ENCODE measurements at places on chromosomes 5 and 9.

DNA sequence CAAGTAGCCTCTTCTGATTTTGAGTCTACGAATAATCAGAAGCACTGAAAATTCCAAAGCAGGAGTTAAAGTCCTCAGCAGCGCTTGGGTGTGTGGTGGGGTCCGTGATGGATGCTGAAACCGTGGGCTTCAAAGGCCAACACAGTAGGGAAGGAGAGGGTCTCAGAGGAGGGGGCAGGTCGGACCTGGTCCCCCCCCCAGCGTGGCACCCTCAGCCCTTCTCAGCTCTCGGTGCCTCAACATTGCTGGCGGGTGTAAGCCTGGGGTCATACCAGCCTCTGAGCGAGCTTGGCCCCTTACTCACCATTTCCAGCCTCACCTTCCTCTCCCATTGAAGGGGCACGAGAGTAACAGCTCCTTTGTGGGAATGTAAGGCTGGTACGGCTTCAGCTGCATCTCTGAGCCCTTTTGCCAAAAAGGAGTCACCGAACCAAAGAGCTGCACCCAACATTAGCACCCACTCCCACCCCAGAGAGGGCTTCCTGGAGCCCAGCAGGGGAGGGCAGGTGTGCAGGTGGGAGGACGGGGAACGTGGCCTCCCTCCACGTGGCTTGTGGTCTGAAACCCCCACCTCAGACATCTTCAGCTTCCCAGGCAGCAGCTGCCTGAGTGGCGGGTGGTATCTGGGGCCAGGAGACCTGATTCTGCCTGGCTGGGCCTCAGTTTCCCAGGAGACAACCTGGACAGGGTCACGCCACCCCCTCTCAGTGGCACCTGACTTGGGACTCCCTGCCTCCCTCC, 6.7 kb upstream of the LCN1 start:
- DNase-seq, result no peak

DNA sequence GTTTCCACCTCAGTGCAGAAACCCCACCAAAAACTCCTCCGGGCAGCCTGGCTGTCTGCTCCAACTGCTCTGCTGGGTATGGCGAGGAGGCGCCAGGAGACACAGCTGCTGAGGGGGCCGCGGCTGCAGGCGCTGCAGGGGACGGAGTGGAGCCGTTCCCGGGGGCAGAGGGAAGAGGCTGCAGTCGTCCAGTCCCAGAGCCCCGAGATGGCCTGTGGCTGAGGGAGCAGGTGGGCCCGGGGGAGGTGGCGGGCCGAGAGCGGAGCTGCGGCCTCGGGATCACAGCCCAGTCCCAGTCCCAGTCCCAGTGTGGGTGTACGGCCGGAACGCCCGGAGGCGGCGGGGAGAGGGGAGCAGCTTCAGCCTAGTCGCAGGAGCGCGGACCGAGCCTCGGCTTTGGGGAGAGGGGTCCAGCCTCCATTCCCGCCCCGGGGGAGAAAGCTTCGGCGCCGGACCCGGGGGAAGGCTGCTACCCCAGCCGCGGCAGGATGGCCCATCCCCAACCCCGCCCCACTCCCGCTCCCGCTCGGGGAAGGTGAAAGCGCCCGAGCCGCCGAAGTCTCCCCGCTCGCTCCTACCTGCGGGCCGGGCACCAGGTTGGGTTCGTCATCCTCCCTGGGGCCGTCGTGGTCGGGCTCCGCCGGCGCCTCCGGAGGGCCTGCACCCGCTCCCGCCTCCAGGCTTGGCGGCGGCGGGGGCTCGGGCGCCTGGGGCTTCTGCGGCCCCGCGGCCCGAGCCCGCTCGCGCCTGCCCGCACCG, 513 bp downstream of the FAM193B start:
- peak; percentile 22 for DNase-seq

DNA sequence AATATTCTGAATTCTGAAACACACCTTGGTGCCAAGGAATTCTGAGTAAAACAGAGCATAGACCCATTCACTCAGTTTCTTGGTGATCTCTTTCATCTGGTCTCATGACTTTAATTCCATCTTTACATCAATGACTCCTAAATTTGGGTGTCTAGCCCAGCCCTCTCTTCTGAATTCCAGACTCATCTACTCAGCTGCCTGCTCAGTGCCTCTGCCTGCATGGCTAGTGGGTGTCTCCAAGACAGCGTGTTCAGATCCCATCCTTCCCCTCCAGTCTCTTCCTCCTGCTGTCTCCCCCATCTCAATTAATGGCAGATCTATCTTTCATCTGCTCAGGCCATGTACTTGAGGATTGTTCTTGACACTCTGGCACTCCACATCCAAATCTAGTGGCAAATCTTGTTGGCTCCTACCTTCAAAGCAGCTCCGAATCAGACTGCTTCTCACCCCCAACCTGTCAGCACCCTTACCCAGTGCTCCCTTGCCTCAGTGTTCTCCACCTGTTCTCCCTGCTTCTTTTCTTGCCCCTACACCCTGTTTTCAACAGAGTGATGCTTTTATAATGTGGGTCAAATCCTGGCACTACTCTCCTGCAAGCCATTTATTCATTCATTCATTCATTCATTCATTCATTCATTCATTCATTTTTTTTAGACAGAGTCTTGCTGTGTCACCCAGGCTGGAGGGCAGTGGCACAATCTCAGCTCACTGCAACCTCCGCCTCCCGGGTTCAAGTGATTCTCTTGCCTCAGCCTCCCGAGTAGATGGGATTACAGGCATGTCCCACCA, 5.3 kb downstream of the CAVIN4 start:
- no peak for DNase-seq

DNA sequence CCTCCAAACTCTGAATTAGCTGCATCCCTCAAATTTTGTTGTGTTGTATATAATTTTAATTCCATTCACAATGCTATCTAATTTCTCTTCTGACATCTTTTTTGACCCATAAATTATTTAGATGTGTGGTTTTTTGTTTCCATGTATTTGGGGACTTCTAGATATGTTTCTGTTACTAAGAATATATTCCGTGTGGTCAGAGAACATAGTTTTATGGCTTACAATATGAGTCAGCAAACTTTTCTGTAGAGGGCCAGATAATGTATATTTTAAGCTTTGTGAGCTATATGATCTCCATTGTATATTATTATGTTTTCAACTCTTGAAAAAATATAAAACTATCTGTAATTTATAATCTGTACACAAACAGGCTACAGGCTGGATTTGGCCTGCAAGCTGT, 33.4 kb downstream of the MVB12B start:
- no peak for DNase-seq

DNA sequence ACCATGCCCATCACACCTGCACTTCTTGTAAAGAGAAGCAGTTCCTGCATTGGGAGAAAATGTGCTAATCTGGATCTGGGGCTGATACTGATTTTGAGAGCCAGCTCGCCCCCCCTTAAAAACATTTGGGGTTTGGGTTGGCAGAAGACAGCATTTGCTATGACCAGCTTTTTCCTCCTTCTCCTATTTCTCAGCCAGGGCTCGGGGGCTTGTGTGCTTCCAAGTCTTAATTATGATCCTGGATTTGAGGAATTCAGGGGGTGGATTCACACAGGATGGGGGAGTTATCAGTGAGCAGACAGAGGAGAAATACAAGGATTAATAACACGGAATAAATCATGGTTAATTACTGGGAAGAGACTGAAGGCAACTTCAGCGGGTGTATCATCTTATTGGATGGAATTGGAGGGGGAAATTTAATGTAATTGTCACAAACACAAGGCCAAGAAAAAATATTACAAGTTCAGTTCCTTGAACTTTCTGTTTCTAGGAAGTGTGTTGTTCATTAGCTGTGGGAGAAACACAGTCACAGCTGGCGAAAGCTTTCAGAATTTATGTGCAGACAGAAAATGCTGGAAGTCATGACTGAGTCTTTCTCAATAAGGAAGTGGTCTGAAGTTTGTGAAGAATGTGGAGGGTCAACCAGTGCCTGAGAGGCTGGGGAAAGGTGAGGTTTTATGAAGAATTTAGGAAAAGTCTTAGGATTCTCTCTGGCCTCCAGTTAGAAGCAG, 15.3 kb downstream of the C9orf152 start:
- no peak for DNase-seq

DNA sequence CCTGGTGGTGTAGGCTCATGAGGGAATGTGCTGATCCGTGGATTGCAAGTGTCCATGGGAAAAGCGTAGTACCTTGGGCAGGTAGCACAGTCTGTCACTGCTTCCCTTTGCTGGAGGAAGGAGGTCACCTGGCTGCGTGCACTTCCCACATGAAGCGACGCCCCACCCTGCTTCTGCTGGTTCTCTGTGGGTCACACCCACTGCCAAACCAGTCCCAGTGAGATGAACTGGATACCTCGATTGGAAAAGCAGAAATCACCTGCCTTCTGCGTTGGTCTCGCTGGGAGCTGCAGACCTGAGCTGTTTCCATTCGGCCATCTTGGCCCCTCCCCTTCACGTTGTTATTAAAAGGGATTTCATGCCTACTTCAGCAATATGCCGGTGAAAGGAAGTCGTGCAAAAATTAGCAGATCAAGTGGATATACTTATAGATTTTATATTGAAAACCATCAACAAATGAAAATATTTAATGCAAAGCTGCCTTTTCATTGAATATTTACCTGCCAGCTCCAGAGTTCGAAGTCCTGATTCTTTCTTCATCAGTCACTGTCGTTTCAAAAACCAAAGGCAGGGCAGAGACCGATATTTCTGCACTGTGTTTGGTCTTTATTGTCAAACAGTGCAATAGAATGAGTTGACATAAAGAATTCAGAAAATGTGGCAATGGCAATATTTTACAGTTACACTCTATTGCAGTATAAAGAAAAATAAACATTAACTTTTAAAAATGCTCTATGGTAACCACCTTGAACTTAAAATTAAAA, 123.2 kb downstream of the JAKMIP2 start:
- no peak for DNase-seq

- DNase-seq, result no peak
Observed at GRCh38 chr9:15180124-15180523, 126.9 kb downstream of the TTC39B start.

DNA sequence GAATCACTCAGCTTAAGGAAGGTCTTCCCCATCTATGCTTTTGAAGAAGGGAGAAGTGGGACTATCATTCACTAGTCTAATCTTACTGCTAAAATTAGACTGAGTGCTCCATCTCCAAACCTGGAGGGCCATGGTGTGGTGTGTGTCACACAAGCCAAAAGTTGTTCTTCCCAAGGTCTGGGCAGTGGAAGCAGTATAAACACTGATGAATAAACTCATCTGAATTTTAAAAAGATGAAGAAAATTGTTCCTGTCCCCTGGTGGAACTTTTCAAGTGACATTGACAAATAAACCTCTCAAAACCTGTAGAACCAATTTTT, 16.2 kb downstream of the STX17 start:
- no peak for DNase-seq

- DNase-seq, result no peak
Observed at GRCh38 chr5:396531-396961, 46.4 kb upstream of the EXOC3 start.

GRCh38 chr5:101531026-101531425, 627.9 kb upstream of the ST8SIA4 start:
- no peak for DNase-seq

- DNase-seq, result no peak
Observed at GRCh38 chr5:75656311-75657003, 45.2 kb downstream of the ANKDD1B start.

- DNase-seq, result no peak
Observed at GRCh38 chr5:30900367-30900766, 293.1 kb upstream of the CDH6 start.

DNA sequence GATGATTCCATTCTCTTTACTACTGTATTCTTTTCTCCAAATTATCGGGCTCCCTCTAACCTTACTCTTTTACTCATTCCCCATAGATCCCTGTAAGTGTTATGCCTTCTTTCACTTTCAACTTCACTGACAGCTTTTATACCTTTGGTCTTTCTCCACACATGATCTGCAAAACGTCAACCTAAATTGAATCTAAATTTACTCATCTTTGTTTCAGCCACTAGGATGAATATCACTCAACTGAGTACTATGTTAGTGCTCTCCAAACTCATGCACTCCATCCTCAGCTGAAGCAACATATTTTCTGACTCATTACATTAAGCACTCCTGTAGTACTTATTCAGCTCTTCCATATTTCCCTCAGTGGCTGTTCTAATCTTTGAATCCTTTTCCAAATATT, 133.4 kb downstream of the ADAMTS19 start:
- no peak for DNase-seq

- no peak for DNase-seq
Observed at GRCh38 chr5:14442536-14442935, 139.1 kb upstream of the OTULINL start.

DNA sequence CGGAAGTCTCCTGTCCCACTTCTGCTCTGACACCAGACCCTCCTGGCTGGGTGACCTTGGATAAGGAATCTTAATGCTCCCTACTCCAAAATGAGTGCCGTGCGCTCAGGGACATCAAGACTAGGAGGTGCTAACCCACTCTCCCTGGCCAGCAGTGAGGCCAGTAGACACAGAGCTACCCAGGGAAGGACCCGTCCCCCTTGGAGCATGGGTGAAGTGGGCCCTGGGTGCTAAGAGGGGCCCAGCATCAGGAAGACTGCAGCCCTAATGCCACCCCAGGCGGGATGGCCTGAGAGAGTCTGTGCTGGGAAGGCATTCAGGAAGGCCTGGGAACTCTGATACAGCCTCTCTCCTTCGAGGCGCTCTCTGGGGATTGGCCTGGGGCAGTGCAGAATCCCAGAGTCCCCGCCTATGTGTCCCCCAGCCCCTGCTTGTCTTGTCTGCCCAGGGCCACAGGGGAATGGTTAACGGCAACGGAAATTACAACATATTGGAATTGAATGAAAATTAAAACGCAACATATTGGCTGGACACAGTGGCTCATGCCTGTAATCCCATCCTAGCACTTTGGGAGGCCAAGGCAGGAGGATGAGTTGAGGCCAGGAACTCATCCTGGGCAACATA, 29.7 kb upstream of the RNU6ATAC start:
- no peak for DNase-seq

GRCh38 chr5:158324236-158324635, 465.3 kb upstream of the CLINT1 start:
- DNase-seq, result no peak

DNA sequence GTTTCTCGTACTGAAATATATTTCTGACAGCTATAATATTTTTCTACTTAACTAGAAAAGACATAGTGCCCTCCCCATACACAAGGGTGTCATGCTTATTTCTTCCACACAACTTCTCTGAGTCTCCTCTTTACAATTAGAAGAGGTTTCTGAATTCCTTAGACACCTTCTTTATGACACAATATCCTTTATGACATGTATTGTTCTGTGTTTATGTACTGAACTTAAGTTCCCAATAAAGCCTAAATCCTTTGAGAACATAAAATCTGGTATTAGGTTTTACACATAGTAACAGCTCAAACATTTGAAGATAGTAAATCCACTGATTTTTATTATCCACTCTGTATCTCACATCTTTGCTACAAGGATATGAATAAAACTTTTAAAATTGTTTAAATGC, 32.5 kb downstream of the GRAMD2B start:
- DNase-seq, result no peak

- DNase-seq, result no peak
Observed at GRCh38 chr9:68720656-68721313, 15.7 kb downstream of the PIP5K1B start.

- DNase-seq, result no peak
Observed at GRCh38 chr5:149422366-149423048, 43.4 kb upstream of the IL17B start.

- no peak for DNase-seq
Observed at GRCh38 chr5:90944116-90944515, 385.5 kb downstream of the ADGRV1 start.

Measured in NK-92 treated with Interleukin-12 subunit alpha and Interleukin-12 subunit beta, amount 100 ng/mL, for 24 hours (cell line).